ENCODE measurements at places on chromosomes 11 and 22.
A peak's percentile ranks its signal among the peaks of the same experiment; 100 is the strongest.

GRCh38 chr11:79440571-79441460 lies at the start of gene TENM4:
Gene TENM4 (minus strand): TSS chr11:79441030. CDS start chr11:79069944, 371,086 bp downstream.
- DNase-seq: peak; percentile 76

DNA sequence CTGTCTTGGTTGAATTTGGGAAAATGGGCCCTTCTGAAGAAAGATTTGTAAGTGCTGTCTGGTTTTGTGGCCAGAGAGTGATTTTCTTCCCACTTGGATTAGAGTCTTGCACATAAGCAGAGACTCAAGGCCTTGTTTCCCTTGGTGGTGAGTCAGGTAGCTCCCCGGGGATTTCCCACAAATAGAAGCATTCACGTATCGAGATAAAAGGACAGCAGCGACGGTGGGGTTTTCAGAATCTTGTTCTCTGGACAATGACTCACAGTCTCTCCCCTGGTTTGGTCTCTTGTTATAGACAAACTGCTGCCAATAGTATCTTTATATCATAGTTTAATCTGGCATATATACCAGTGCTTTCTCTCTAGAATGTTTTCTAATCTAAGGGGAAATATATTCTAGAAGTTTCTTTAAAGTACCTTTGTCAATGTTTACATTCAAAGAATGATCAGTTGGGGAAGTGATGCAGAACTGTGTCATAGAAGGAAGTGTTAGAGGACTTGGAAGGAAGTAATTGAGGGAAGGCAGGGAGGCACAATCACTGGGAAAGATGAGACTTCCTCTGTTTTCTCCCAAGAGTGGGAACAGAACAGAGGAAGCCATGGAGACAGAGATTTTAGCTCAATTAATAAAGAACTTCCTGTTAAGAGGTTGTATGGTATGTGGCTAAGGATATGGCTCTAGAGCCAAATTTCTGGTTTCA lies 18.1 kb downstream of the POLA2 start:
- peak; percentile 97 for DNase-seq

DNA sequence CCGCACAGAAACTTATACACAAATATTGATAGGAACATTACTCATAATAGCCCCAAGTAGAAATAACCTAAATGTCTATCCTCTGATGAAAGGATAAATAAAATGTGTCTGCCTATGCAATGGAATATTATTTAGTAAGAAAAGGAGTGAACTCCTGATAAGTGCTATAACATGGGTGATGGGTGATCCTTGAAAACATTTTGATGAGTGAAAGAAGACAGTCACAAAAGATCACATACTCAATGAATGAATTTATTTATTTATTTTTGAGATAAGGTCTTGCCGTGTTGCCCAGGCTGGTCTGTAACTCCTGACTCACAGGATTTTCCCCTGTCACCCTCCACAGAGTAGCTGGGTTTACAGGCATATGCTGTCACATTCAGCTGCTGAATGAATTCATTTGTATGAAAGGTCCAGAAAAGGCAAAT lies 17.3 kb downstream of the RNF121 start:
- DNase-seq: peak; percentile 84

- no peak for DNase-seq
These were observed at the start of gene KCNQ1 for GRCh38 chr11:2444821-2445745. Gene KCNQ1 (plus strand): TSS chr11:2445008. CDS start chr11:2445099, 91 bp downstream.

DNA sequence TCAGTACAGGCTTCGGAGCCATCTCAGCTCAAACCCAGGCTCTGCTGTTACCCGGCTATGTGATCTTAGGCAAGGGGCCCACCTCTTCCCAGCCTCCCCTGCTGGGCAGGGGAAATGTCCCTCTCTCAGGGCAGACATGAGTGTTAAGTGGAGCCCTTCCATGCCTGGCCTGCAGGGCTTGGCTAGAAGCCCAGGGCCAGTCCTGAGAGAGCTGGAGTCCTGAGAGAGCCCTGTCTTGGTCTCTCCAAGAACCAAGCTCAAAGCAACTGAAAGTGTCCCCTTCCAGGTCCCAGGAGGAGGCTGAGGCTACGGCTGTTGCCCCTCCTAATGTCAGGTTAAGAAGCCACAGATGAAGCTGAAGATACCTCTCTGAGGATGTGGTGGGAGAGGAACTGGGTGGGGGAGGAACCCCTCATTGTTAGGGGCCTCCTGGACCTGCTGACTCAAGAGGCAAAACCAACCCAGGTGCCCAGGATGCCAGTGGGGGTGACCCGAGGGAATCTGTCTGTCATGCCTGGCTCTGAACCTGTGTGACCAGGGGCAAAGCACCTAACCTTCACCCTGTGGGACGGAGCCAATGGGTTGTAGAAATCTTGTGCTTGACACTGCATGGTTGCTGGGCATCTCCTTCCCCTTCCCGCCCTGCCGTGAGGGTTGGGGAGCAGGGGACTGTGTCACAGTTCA lies 4.2 kb downstream of the ZP1 start:
- no peak for DNase-seq

DNA sequence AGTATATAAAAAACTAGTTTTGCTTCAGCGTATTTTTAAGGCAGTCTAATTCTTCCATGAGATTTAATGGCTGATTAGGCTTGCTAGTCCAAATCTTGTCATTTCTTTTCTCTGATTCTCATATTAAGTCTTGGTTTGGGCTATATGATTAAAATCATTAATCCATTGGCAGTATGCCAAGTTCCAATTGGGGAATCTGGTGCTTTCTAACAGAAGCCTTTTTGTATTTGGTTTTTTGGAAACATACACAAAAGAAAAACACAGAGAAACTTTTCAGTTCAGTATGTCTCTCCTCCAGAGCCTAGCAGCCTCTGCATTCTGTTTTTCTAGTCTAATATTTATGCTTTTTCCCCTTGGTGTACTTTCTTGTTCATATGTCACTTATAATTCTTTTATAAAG lies 37.9 kb downstream of the SWAP70 start:
- DNase-seq: no peak

GRCh38 chr11:94325681-94326080 lies 21.3 kb downstream of the IZUMO1R start:
- no peak for DNase-seq

GRCh38 chr11:64755681-64756361 lies 4.0 kb downstream of the PYGM start:
- DNase-seq: no peak

Measured in kidney epithelial cell (primary cell).